ENCODE measurements at places on chromosomes 3 and 15.

GRCh38 chr15:99729920-99730319 is 3.3 kb downstream of the LYSMD4 start:
- DNase-seq: no peak

DNA sequence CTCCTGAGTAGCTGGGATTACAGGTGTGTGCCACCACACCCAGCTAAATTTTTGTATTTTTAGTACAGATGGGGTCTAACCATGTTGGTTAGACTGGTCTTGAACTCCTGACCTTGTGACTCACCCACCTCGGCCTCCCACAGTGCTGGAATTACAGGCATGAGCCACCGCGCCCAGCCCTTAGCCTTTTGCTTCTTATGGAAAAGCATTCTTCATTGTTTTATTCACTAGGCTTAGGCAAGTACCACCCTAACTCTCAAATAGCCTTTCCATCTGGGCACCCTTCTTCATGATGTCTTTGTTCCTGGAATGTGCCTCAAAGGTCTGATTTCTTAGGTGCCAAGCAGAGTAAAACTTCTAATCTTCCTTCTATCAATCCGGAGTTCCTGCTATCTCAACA is 641.8 kb downstream of the FHIT start:
- no peak for DNase-seq

GRCh38 chr3:77595371-77595870 is 555.5 kb downstream of the ROBO2 start:
- no peak for DNase-seq

DNA sequence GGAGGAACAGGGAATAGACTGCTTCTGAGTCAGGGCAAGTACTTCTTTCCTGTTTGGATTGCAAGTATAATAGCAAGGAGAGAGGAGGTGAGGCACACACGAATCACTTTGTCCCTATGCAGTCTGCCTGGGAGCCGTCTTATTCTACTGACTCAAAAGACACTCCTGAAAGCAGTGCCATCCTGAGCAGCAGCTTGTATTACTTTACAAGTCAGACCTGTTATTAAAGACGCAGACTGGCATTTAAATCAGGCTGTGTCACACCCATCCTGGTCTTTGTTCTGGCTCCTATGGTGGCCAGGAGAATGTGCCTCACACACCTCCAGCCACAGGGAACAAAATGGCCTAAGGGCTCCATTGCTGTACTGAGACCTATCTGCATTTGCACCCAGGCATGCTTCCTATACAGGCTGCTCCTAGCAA is 17.9 kb upstream of the SQOR start:
- DNase-seq: no peak

Measured in right atrium auricular region (tissue), 2 donors.